ENCODE measurements at places on chromosomes 1 and 21.

GRCh38 chr1:230349020-230349393 lies 77.1 kb downstream of the PGBD5 start:
- no peak for DNase-seq

DNA sequence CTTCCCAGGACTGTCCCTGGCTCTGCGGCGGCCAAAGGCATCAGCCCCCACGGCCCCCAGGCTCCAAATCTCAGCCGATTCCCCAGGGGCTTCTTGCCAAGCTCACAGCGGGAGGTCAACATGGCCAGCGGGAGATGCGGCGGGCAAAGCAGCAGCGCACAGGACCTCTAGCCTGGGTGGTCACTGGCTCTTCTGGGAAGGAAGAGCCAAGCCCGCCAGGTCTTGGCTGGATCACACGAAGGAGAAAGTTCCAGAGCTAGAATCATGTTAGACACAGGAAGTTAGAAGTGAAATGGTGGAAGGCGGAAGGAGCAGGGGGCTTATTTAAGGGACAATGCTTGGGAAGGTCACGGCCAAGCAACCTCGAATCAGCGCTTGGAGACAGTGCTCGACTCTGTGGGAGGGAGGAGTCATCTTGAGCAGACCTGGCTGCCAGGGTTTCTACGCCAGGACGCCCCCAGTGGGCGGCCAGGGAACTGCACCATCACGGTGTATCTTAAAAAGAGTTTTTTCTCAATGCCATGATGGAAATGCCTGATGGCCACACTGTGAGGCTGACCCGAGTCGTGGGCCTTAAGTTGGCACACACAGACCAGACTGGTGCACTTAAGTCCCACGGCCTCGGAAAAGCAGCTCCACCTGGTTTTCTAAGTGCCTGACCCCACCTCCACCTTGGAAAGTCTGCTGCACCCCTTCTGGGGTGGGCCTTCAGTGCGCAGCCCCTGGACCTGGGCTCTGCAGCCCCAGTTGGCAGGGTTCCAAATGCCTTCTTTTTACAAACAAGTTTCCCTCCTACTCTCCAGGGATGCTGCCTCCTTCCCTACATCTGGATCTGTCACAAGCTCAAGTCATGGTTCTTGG lies 29.3 kb downstream of the SLC66A1 start:
- peak; percentile 83 for DNase-seq

DNA sequence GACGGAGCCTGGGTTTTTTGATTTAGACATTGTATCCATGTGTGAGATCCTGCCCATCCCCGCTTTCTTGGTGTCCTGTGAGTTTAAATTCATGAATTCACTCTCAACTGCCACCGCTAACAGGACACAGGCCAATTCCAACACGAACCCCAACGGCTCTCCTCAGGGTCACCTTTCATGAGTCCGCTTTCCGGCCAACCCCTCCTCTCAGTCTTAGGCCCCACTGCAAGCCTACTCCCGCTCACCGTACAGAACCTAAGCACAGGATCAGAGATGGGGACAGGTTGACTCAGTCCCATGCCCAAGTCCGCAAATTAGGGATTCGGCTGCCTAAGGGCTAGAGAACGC lies 238 bp upstream of the SCP2 start:
- no peak for DNase-seq

- no peak for DNase-seq
Observed at GRCh38 chr1:158711098-158711497, 9.4 kb downstream of the OR6K3 start.

GRCh38 chr1:180981596-180982387 lies 40.9 kb downstream of the STX6 start:
- no peak for DNase-seq

- no peak for DNase-seq
Observed at GRCh38 chr1:220407191-220407590, 120.7 kb upstream of the MARK1 start.

DNA sequence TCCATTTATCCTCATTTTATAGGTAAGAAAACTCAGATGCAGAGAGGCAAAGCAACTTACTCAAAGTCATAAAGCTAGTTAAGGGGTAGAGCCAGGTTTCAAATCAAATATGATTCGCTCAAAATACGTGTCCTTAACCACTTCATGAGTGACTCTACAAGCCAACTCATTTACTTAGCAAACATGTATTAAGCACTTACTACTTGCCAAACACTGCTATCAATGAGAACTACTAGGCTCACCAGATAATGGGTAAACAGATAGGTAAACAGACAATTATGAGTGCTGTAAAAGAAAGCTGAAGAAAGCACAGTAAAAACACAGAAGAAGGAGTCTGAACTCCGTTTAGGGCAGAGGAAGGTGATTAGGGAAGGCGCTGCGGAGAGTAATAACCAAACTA lies 65.9 kb downstream of the WDR64 start:
- no peak for DNase-seq

GRCh38 chr1:160830321-160831153 lies 32.1 kb downstream of the CD244 start:
- DNase-seq, result peak; percentile 87

GRCh38 chr1:199759268-199759730 lies 268.2 kb upstream of the NR5A2 start:
- no peak for DNase-seq

- no peak for DNase-seq
Observed at GRCh38 chr1:147516157-147516917, 25.0 kb upstream of the BCL9 start.

- DNase-seq, result no peak
Observed at GRCh38 chr1:12473596-12474362, 144.2 kb downstream of the DHRS3 start.

GRCh38 chr1:97382206-97382605 lies 538.6 kb downstream of the DPYD start:
- no peak for DNase-seq

DNA sequence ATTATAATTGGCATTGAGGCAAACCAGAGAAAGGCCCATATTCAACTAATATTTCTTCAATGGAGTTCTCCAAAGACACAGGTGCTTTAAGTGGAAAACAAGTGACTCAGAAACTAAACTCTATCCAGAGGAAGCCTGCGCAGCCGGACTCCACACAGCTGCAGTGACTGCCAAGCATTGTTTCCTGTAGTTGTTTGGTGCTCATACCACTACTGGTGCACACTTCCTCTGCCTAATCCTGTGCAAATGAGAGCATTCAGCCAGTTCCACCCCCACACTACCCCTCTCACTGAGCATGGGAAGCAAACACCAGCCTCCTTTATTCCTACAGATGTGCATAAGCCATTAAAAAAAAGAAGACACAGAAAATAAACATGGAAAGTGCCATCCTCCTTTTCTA lies 102.9 kb downstream of the VAV3 start:
- DNase-seq, result no peak

DNA sequence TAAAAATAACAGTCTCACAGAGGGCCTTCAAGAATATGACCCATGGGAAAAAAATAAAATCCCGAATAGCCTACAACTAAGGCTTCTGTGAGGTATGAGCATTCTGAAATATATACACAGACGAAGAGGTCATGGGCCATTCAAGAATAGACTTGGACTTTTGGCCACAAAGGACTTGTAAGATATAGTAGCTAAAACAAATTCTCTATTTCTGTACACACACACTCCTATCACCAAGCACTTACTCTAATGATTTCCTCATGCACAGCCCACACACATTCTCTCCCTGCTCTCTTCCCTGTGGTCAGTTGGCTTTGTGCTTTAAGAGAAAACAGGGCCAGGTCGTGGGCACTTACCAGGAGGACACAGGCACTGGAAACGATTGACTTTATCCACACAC lies 69.7 kb upstream of the ADAM30 start:
- DNase-seq, result no peak

DNA sequence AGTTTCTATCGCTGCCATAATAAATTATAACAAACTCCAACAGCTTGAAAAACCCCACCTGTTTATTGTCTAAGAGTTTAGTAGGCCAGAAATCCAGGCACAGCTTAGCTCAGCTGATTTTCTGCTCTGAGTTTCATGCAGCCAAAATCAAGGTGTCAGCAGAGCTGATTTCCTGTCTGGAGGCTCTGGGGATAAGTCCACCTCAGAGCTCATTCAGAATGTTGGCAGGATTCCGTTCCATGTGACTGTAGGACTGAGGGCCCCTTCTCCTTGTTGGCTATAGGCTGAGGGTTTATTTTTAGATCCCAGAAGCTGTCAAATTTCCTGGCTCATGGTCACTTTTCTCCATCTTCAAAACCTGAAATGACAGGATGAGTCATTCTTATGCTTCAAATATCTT lies 91.6 kb upstream of the CHODL start:
- DNase-seq, result no peak

GRCh38 chr1:185774394-185774793 lies 40.2 kb downstream of the HMCN1 start:
- no peak for DNase-seq

DNA sequence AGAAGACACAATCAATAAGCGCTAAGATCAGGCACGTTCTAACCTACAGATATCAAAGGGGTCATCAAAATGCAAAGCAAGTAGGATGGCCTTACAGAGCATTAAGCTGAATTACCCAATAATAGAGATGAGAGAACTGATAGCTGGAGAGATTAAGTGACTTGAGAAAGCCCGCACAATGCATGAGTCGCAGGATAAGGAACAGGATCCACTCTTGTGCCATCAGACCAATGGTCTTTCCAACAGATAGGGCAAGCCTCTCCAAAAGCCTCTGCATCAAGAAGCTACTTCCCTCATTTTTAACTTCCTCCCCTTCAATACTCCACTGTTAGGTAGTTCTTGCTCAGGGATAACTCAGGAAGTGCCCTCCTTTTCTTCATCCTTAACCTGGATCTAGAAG lies 2.6 kb downstream of the CHML start:
- DNase-seq, result no peak

DNA sequence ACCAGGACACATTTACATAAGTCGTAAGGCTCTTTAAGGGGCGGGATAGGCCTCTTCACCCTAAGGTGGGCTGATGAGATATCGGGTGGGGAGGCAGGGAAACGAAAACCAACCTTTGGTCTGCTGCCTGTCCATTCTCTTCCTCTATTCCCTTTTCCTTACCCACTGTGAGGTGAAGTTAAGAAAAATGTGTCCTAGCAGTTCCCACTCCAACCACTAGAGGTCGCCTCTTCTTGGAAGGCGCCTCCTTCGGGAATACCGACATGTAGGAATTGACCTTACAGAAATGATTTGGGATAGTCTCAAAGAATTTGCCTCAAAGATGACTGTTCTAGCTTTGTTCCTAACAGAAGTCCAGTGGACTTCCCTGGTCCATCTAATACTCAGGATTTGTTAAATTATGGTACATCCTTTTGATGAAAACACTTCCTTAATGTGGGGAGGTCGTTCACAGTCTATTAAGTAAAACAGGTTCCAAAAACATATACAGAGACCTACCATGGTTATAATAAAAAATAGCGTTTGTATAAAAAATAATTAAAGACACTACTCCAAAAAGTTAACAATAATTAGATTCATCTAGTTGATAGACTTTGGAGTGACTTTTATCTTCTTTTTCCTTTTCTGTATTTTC lies 14.1 kb downstream of the AZIN2 start:
- DNase-seq, result no peak

GRCh38 chr1:215842905-215843304 lies 275.8 kb downstream of the KCTD3 start:
- no peak for DNase-seq

- peak; percentile 32 for DNase-seq
Observed at GRCh38 chr21:42352441-42353095, 1.8 kb upstream of the TFF2 start.

- no peak for DNase-seq
Observed at GRCh38 chr1:4851385-4852065, 197.1 kb downstream of the AJAP1 start.
